Left lung (tissue), 14 donors: ENCODE measurements at places on chromosomes 5 and 9. TPM values are rescaled to one million over a fixed set of nuclear protein-coding genes. Genes with fewer than 3 reads are reported as not detected.

Gene MGAT4B
- polyA plus RNA-seq: 107 TPM

Gene DNAH5
- polyA plus RNA-seq: 2.6 TPM

Gene SPINK13
- polyA plus RNA-seq: 0.95 TPM

Gene PAX5
- polyA plus RNA-seq: 0.35 TPM

Gene PCDHB9
- polyA plus RNA-seq: 4.8 TPM

Gene TAF11L6
- polyA plus RNA-seq: not detected

GRCh38 chr5:8500426-8500825, 631.5 kb downstream of the MTRR start:
- no peaks in the 10 kb centered on the region for H3K4me1 ChIP-seq
- H3K27me3 ChIP-seq: no peaks in the 10 kb centered on the region
- no peaks in the 10 kb centered on the region for H3K36me3 ChIP-seq
- H3K4me3 ChIP-seq: no peak overlapping the region
- H3K27ac ChIP-seq: no peak overlapping the region
- no peak for DNase-seq

DNA sequence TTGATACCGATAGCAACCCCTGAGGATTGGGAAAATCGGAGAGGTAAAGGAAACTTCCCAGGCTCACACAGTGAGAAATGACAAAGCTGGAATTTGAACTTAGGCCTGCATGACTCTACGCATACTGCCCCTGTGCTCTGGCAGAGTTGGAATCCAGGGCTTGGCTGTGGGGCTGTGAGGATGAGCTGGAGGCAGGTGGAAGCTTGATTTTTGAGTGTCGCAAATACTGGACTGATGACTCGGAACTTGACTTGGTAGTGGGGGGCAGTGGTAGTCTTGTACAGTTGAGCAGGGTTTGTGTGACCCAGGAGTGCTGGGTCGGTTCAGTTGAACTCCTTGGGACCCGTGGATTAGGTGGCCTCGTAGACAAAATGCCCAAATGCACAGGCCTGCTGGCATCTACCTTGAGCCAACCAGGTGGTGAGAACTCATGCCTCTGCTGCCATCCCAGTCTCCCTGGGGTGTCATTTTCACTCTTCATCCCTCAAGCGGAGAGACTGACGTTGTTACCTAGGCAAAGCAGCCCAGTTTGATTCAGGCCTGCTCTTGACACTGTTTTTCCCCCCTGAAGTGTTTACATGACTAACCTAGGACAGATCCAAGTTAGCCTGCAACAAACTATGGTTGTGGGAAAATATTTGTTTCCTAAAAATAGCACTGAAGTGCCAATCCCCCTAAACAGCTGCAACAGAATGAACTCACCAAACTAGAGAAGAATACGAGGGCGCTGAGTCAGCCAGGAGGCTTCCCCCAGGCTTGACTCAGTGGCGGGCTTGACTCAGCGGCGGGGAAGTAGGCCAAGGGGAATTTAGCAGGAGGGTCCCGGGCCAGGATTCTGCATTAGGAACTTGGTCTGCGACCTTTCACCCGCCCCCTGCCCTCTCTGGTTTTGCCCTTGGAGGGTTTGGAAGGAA, 45.7 kb upstream of the ORM1 start:
- no peaks in the 10 kb centered on the region for H3K4me1 ChIP-seq
- peaks cover 4% of the 10 kb centered on the region for H3K36me3 ChIP-seq
- H3K27ac ChIP-seq: no peak overlapping the region
- no peaks in the 10 kb centered on the region for H3K27me3 ChIP-seq
- DNase-seq: no peak

DNA sequence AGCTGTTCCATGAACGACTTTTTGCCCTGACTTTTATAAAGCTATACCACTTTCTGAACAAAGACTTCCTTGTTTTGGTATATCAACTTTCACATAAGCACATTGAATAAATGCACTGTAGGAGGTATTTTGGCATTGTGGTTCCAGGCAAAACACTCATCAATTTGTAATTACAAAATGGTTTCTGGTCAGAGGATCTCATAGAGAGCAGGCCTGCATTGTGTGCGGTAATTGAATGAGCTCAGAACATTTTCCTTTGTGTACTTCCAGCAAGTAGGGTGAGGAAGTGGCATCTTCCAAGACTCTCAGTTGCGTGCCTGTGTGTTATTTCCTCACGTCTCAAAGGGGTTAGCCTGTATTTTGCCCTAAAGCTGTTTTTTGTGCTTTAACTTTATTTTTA, 89.2 kb downstream of the PDE6A start:
- H3K27ac ChIP-seq: peak overlapping the region; percentile 58
- DNase-seq: no peak
- H3K4me1 ChIP-seq: no peaks in the 10 kb centered on the region
- no peaks in the 10 kb centered on the region for H3K36me3 ChIP-seq
- no peak overlapping the region for H3K4me3 ChIP-seq
- H3K27me3 ChIP-seq: no peaks in the 10 kb centered on the region

DNA sequence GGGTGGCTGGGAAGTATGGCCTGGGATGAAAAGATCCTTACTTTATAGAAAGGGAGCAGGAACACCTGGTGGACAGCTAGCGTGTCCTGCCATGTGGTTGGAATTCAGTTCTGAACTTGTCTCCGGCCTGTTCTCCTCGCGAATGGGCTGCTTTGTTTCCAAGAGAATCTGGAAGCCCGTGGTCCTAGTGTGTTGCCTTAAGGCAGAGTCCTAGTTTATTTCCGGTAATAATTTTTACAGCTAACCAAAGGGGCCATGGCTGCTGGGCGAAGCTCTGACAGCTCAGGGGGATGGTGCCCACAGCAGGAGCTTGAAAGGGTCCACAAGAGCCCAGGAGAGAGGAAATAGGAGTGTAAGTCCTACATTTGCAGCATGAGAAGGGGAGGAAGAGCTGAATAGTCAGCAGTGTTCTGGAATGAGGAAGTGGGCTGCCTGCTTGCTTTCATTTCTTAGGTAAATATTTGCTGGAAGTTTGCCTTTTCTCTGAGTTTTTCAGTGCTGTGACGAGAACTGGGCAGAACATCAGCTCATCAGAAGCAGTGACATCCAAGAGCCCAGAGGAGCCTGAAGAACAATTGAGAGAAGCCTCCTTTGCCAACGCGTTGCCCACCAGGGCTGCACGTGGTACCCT, 13.1 kb upstream of the IGFBPL1 start:
- H3K27me3 ChIP-seq: peaks cover 9% of the 10 kb centered on the region
- peaks cover 5% of the 10 kb centered on the region for H3K4me1 ChIP-seq
- no peaks in the 10 kb centered on the region for H3K36me3 ChIP-seq
- DNase-seq: no peak

DNA sequence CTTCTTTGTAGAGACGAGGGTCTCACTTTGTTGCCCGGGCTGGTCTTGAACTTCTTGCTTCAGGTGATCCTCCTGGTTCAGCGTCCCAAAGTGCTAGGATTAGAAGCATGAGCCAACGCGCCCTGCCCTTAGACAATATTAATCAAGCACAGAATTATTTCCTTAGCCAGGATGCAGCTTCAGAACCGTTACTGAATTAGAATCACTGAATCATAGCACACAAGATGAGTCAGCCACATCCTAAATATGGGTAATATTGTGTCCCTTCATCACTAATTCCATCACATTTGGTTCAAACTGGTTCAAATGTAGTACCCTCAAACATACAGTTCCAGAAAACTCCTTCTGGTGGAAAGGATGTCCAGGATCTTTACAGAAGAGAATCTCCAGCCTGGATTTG, 82.7 kb downstream of the BNC2 start:
- H3K27ac ChIP-seq: no peak overlapping the region
- H3K27me3 ChIP-seq: no peaks in the 10 kb centered on the region
- no peak overlapping the region for H3K4me3 ChIP-seq
- no peaks in the 10 kb centered on the region for H3K36me3 ChIP-seq

DNA sequence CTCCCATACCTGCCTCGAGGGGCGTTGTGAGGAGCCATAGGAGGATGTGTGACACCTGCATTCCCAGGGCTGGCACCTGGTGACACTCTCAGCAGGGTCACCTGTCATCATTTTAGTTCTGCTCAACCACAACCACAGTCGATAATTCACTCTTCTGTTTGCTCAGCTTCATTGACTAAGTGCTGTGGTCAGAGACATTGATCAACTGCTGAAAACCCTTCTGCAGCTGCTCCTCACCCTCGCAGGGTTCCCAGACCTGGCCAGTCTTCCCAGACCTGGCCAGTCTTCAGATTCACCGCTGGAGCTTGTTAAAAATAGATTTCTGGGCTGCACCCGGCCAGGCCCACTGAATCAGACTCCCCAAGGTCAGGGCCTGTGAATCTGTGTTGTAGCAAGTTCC, 92.8 kb downstream of the MVB12B start:
- no peak overlapping the region for H3K27ac ChIP-seq
- H3K27me3 ChIP-seq: no peaks in the 10 kb centered on the region
- H3K4me1 ChIP-seq: peaks cover 38% of the 10 kb centered on the region

GRCh38 chr9:116080561-116080960, 73.0 kb upstream of the PAPPA start:
- no peaks in the 10 kb centered on the region for H3K36me3 ChIP-seq
- peaks cover 8% of the 10 kb centered on the region for H3K4me1 ChIP-seq
- no peaks in the 10 kb centered on the region for H3K27me3 ChIP-seq

GRCh38 chr5:75457161-75457560, 54.3 kb downstream of the CERT1 start:
- no peak overlapping the region for H3K27ac ChIP-seq
- H3K27me3 ChIP-seq: no peaks in the 10 kb centered on the region

DNA sequence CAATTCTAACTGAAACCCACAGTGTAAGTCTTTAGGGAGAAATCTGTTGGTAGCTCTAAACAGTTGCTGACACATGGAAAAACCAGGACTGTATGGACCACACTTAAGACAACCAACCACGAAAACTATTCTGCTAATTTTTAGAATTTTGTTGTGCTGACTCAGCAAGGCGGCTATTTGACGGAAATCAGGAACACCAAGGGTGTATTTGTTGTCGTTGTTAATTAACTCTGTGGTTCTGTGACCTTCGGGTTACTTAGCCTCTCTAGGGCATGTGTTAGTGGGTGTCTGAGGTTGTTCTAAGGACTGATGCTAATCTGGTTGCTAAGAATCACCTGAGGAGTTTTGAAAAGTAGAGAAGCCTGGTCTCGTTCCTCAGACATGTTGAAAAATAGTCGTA, 79.2 kb downstream of the ATP10B start:
- H3K27ac ChIP-seq: no peak overlapping the region
- H3K36me3 ChIP-seq: no peaks in the 10 kb centered on the region
- no peak for DNase-seq
- H3K4me3 ChIP-seq: no peak overlapping the region
- no peaks in the 10 kb centered on the region for H3K27me3 ChIP-seq

GRCh38 chr9:123318961-123319421, 37.0 kb upstream of the CRB2 start:
- H3K36me3 ChIP-seq: no peaks in the 10 kb centered on the region
- H3K4me3 ChIP-seq: no peak overlapping the region
- no peak for DNase-seq
- no peak overlapping the region for H3K27ac ChIP-seq
- H3K4me1 ChIP-seq: peaks cover 18% of the 10 kb centered on the region

DNA sequence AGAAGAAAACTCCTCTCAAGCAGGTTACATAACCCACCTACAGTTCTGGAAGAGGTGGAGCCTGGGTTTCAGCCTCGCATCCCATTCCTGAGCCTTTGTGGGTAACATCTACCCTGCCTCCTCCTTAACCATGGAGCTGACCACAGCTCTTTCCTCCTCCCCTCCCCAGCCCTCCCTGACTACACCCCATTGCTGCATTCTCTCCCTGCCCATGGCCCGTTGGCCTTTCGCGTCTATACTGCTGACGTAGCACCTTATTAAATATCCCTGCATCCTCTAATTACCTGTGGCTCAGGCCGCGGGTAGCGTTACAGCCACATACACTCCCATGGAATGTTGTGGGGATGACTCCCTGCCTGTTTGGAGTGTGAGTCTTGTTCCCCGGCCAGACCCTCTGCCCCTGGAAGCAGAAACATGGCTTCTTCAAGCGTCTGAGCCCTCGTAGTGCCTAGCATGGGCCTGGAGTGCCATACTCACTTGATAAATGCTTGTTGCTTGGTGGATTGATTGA, 72.8 kb downstream of the WWC1 start:
- no peak for DNase-seq
- H3K27ac ChIP-seq: peak overlapping the region; percentile 34
- H3K4me3 ChIP-seq: no peak overlapping the region
- H3K4me1 ChIP-seq: peaks cover 14% of the 10 kb centered on the region
- H3K36me3 ChIP-seq: no peaks in the 10 kb centered on the region
- H3K27me3 ChIP-seq: no peaks in the 10 kb centered on the region

- H3K4me3 ChIP-seq: peak overlapping the region; percentile 78
- no peak for DNase-seq
- peak overlapping the region; percentile 94 for H3K27ac ChIP-seq
- H3K36me3 ChIP-seq: peaks cover 10% of the 10 kb centered on the region
Measured at GRCh38 chr9:133029994-133030316, 842 bp upstream of the GTF3C5 start.

GRCh38 chr5:150662731-150663516, 1.9 kb downstream of the MYOZ3 start:
- no peaks in the 10 kb centered on the region for H3K4me1 ChIP-seq
- no peaks in the 10 kb centered on the region for H3K27me3 ChIP-seq
- no peak overlapping the region for H3K27ac ChIP-seq
- no peak overlapping the region for H3K4me3 ChIP-seq

DNA sequence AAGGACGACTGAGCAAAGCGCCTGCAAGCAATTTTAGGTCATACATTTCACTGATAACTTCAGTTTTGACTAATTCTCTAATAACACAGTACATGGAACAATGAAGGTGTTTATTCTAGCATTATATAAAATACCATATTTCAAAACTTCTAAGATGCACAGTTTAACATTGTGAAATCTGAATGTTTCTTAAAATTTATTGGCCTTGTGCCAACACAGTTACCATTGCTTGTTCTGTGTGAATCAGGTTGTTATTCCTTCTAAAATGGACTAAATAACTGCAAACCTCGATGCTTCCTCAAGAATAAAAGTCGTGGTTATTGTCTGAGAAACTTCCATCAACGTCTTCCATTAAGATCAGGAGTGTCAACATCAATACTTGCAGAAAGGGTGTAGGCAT, 8.0 kb downstream of the MCC start:
- no peak overlapping the region for H3K4me3 ChIP-seq
- no peak overlapping the region for H3K27ac ChIP-seq
- no peaks in the 10 kb centered on the region for H3K4me1 ChIP-seq
- DNase-seq: no peak
- no peaks in the 10 kb centered on the region for H3K36me3 ChIP-seq
- peaks cover 34% of the 10 kb centered on the region for H3K27me3 ChIP-seq

DNA sequence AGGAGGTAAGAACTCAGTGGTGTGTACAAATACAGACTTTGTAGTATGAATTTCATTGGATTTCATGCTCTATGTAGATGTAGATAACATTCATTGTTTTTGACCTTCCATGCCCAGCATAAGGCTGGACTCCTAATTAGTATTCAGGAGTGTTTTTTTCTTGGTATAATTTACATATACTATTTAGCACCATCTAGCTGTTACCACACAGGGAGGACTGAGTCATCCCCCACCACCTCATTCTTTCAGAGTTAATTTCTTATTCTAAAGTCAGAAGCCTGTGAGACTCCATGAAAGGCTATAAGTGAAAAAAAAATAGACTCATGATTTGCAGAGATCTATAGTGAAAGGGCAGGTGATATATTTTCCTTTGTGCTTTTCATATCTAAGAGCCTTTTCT, 555.0 kb downstream of the PRR16 start:
- no peaks in the 10 kb centered on the region for H3K27me3 ChIP-seq
- H3K36me3 ChIP-seq: no peaks in the 10 kb centered on the region
- no peak for DNase-seq
- H3K4me1 ChIP-seq: no peaks in the 10 kb centered on the region
- H3K27ac ChIP-seq: no peak overlapping the region

- peaks cover 73% of the 10 kb centered on the region for H3K36me3 ChIP-seq
- no peak overlapping the region for H3K4me3 ChIP-seq
- no peak overlapping the region for H3K27ac ChIP-seq
- no peaks in the 10 kb centered on the region for H3K27me3 ChIP-seq
Measured at GRCh38 chr9:127682351-127683136, 24.2 kb upstream of the CFAP157 start.
